ENCODE measurements at places on chromosomes 13 and 19. TPM values are rescaled to one million over a fixed set of nuclear protein-coding genes. Genes with fewer than 3 reads are reported as not detected.
A peak's percentile ranks its signal among the peaks of the same experiment; 100 is the strongest.

The MEDAG gene
- total RNA-seq, result 1.6 TPM

The DMKN gene
- total RNA-seq, result 224 TPM

The TUBB4A gene
- 1.5 TPM for total RNA-seq

The ZNF773 gene
- total RNA-seq, result 17.2 TPM

The SIGLEC11 gene
- total RNA-seq, result not detected

The NR1H2 gene
- 77.5 TPM for total RNA-seq

The SYT3 gene
- not detected for total RNA-seq

The CFD gene
- 2.3 TPM for total RNA-seq

The KIR3DL1 gene
- not detected for total RNA-seq

GRCh38 chr13:78593652-78594455 lies 9.5 kb downstream of the POU4F1 start:
- no peak for DNase-seq

DNA sequence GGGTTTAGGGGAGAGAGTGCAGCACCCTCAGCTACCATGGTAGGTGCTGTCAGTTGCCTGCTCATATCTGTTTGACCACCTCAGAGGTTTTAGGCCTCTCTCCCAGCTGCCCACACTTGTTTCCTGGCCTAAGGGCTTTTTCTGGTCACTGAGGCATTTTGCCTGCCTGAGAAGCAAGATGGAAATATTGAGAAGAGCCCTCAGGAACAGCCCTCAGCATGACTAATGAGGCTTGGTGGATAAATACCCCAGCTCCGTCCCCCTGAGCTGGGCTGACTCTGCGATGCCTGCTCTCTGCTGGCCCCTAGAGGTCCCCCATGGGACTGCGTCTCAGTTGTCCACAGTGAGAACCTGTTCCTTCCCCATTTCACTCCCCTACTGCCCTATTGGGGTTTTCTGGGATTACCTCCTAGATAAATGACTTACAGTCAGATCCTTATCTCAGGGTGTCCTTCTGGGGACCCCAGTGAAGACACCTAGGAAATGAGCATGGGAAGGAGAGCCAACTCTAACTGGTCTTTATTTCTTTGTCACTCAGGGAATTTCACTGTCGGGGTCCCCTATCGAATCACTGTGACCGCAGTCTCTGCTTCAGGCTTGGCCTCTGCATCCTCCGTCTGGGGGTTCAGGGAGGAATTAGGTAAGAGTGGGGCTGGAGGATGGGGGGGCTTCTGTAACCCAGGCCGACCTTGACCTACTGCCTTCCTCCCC lies 13.3 kb downstream of the PALM3 start:
- DNase-seq, result peak; percentile 54

- DNase-seq, result no peak
Observed at GRCh38 chr13:37751025-37751424, 118.5 kb downstream of the TRPC4 start.

GRCh38 chr13:88895261-88895941 lies 1224.2 kb downstream of the SLITRK5 start:
- DNase-seq, result no peak

DNA sequence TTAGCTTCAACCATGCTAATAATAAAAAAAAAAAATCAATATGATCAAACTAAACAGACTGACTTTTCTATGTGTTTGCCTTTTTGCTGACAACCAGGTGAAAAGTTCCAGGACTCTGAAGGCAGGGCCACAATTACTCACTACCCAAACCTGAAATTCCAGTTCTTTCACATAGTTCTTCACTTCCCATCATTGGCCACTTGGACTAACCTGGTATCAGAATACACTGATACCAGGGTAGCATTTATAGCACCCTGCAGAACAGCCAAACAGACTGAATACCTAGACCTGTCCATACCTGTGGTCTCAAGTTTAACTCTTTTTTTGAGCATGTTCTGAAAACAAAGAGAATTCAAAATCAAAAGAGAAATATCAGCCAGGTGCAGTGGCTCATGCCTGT lies 25.1 kb downstream of the ELF1 start:
- peak; percentile 53 for DNase-seq

DNA sequence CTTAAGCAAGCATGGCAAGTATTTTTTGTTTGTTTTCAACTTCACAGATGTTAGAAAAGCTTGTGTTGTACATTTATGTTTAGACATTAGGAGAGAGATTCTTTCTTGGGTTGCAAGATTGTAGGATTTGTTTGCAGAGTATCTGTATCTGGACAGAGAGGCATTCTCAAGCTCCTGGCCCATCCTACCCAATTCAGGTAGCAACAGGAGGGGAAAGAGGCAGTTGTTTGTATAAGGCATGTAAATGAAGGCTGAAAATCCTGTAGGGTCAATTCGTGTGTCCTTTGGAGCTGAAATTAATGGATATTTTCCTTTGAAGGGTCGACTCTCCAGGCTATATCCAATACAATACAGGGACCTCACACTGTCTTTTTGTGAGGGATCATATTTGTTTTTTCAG lies 147.3 kb downstream of the KCNRG start:
- DNase-seq, result no peak

DNA sequence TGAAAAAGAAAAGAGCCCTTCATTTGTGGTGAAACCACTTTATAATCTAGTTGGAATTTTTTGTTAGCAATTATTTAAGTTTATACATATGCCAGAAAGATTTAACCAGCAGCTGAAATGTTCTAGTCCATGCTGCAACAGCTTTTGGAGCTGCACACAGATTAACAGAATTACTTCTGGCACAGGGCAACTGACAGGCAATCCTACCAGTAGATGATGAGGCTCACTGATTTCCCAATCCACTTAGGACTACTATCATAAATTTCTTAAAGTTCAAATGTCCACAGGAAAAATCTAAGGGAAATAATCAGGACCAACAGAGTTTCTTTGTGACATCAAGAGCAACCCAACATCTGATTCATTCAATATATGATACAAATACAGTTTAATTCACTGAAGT lies 78.8 kb downstream of the CRYL1 start:
- no peak for DNase-seq

- DNase-seq, result no peak
Observed at GRCh38 chr13:61531383-61532065, 115.9 kb upstream of the PCDH20 start.

DNA sequence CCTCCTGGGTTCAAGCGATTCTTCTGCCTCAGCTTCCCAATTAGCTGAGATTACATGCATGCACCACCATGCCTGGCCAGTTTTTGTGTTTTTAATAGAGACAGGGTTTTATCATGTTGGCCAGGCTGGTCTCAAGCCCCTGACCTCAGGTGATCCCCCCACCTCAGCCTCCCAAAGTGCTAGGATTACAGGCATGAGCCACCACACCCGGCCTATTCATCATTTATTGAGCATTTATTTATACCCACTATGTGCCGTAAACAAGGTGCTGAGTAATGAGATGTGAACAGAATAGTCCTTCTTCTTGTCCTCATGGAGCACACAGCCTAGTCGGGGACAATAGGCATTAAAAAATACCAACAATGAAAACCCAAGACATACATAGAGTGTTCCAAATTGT lies 25.6 kb downstream of the ACTN4 start:
- no peak for DNase-seq

- DNase-seq, result no peak
Observed at GRCh38 chr13:23752111-23753001, 136.8 kb downstream of the MIPEP start.

DNA sequence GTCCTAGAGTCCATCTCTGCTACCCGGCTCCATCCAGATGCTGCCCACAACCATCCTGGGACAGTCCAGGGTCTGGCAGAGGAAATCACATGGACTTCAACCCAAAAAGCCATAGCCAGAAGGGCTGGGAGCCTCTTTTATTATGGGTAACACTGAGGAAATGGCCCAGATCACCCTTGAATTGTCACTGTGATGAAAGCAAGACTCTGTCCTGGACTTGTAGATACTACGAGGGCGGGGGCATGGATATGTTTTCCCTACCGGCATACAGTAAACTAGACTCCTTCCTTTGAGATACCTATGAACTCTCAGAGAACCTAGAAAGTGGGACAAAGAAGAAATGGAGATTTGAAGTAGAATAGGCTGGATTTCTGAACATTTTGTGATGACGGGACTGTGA lies 110.3 kb downstream of the LACC1 start:
- no peak for DNase-seq

DNA sequence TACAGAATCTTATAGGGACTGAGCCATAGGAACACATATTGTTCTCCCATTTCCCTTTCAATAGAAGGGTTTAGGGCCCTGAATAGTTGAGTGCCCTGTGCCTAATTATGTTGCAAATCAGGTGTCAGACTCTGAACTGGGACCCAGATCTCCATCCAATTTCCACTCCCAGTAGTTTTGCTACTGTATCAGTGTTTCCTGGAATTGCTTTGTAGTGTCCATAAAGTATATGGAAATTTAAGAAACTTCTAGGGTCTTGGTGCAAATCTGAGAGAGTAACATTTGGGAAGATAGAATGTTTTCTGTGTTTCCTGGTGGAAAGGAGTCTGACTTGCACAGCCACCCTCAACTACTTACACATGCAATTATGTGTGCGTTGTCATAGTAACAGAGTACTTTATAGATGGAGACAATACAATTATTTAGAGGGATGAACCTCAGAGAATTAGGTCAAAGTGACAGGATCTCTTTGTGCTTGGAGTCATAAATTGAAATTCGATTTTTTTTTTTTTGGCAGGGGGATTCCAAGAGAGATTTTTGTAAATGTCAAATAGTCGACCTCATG lies 646 bp upstream of the SLC10A2 start:
- no peak for DNase-seq

GRCh38 chr19:27792576-27793127 lies 1420.3 kb downstream of the UQCRFS1 start:
- no peak for DNase-seq

GRCh38 chr19:56806639-56807038 lies 33.9 kb downstream of the PEG3 start:
- no peak for DNase-seq

- DNase-seq, result no peak
Observed at GRCh38 chr13:112670864-112671263, 19.0 kb upstream of the ATP11A start.

- no peak for DNase-seq
Observed at GRCh38 chr13:33128134-33128533, 111.9 kb downstream of the KL start.

GRCh38 chr19:2544576-2545415 lies 68.9 kb downstream of the GADD45B start:
- no peak for DNase-seq

DNA sequence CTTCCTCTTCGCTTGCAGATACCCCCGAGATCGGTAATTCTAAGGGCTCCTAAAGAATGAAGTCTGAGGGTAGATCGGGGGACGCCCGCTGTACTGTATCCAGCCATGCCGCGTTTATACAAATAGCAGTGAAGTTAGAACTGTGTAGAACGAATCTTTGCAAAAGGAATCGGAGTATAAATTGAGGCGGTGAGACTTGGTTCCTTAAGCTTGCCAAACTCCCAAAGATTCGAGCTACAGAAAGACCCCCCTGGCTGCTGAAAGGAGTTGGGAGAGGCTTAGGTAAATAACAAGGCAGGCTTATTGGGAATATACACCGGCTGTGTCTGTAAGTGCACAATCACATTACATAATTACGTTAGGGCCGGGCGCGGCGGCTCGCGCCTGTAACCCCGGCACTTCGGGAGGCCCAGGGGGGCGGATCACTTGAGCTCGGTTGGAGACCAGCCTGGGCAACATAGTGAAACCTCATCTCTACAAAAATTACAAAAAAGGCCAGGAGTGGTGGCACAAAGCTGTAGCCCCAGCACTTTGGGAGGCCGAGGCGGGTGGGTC lies 12.2 kb downstream of the TMEM160 start:
- DNase-seq, result peak; percentile 47

- no peak for DNase-seq
Observed at GRCh38 chr19:35790981-35791813, 15.8 kb downstream of the ARHGAP33 start.

DNA sequence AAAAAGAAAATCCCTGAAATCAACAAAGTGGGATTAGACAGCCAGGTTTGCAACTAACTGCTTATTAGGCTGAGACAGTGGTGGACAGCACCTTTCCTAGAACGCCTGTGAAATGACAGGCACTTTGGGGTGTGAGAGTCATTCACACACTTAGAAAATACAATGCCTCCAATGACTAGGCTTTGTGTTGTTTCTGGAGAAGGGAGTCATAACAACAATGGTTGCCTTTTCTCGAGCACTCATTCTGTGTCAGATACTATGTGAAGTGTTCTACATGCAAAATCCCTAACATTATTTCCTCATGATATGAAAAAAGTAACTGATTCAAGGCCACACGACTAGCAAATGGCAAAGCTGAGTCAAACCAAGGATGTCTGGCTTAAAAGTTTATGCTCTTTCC lies 41.2 kb downstream of the SACS start:
- DNase-seq, result no peak

DNA sequence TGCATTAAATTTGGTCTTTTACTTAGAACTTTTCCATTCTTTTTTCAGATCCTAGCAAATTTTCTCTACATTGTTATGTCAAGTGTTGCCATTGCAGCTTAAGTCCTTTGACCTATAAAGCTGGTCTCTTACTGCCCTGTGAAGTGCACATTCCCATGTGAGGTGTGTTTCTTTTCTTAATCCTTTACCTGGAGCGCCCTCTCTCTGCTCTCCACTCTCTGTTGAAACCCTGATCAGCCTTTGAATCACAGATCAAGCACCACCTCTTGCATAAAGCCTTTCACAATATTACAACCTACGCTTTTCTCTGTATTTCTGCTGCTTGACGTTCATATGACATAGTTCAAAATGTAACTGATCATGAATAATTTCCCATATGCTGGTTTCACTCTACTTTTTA lies 84.8 kb downstream of the PCDH17 start:
- no peak for DNase-seq

DNA sequence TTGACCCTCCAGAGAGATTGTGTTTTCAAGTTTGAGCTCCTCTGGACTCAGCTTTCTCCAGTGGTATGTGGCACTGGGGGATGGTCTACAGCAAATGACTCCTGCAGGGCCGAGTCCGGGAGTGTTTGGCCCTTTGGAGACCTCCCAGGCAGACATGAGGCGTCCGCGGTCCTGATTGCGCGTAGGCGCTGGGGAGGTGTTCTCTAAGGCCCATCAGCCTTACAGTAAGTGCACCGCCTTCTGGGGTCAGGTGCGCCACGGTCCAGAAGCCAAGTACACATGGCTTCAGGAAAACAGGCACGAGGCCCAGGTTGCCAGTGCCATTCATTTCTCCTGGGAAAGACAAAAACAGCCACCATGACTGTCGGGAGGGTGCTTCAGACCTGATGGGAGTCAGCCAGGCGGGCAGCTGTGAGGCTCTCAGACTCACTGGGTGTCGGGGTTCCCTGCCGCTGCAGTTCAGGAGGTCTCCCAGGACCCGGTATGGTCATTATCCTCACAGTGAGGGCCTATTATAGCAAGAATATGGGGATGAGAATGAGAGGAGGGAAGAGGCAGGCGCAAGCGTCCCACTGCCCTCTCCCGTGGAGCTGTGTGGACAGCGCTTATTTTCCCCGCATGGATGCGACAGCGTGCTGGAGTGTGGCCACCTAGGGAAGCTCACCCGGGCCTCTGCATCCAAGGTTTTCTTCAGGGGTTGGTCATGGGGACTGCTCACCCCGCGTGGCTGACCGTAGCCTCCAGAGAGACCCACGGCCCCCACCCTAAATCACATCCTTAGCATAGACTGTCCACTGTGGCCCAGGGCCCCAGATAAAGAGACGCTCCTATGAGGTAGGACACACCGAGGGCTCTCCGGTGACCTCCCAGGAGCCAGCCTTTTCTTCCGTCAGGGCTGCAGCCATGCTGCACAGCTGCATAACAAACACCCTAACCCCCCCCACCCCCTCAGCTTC lies 21.8 kb downstream of the CCDC8 start:
- no peak for DNase-seq

Measured in Calu3 (cell line).